Stimulated activated CD4-positive, alpha-beta T cell treated with anti-CD3 and anti-CD28 coated beads, TNF-alpha, amount 100 ng/mL, for 48 hours (primary cell): ENCODE measurements at places on chromosomes 5 and 9.

- no peak for DNase-seq
Observed at GRCh38 chr5:102753889-102754766, 977 bp upstream of the PAM start.

- no peak for DNase-seq
Observed at GRCh38 chr5:31626156-31626555, 12.8 kb upstream of the PDZD2 start.

DNA sequence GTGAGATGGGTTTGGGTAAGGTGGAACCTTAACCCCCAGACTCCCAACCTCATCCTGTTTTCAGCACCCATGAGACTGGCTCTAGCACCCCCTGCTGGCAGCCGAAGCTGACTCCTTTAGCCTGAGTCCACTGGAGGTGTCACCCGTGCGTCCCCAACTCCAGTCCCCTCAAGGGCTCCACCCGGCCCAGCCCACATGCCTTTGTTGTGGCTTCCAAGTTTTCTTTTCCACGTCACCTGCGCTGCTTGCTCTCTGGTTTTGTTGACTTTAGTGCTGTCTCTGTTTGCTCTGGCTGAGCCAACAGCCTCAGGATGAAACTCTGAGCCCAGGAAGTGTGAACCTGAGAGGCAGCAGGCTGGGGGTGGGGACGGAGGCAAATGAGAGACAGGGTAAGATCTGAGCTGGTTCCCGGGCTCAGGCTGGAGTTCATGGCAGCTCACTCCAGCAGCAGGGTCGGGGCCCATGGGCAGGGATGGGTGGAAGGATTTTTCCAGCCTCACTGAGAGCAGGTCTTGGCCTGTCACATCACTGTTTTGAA is 13.2 kb upstream of the AQP7 start:
- DNase-seq, result peak; percentile 91

- DNase-seq, result no peak
Observed at GRCh38 chr5:149779124-149779465, 49.0 kb downstream of the PPARGC1B start.

DNA sequence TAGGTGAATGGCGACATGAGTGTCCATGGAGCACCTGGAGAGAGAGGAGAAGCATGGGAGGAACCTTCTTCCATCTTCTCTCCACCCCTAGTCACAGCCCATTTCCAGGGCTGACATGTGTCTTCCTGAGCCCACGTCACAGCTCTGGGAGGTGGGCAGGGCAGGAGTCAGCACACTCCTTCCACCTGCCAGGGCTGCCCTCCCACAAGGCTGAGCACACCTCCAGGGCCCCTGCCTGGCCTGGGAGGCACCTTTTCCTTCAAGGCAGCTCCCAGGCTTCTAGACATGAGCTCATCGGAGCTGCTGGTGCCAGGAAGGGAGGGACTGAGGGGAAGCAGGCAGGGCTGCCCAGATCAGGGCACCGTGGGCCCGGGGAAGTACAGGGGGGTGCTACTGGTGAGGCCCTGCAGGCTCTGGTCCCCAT is 13.6 kb upstream of the SYNPO start:
- no peak for DNase-seq

DNA sequence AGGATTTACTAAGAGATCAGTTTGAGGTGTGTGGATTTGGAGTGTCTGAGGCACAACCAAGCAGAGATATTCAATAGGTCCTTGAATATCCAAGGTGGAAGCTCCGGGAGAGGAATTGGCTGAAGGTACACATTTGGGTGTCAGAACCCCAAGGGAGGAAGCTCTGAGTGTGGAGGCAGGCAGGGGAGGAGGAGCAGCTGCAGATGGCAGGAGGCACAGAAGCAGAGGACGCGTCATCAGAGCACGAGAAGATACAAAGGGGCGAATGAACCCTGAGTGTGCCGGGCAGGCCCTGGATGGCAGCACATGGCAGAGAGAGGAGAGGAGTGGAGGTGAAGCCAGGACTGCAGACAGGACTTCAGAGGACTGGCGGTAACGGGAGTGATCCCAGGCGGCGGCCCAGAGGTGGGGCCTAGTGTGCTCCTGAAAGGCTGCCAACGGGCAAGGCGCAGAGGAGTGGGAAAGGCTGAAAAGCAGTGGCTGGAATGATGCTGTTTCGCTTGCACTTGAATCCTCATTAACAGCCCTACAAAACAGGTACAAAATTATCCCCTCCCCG is 179.8 kb downstream of the FANCC start:
- no peak for DNase-seq

DNA sequence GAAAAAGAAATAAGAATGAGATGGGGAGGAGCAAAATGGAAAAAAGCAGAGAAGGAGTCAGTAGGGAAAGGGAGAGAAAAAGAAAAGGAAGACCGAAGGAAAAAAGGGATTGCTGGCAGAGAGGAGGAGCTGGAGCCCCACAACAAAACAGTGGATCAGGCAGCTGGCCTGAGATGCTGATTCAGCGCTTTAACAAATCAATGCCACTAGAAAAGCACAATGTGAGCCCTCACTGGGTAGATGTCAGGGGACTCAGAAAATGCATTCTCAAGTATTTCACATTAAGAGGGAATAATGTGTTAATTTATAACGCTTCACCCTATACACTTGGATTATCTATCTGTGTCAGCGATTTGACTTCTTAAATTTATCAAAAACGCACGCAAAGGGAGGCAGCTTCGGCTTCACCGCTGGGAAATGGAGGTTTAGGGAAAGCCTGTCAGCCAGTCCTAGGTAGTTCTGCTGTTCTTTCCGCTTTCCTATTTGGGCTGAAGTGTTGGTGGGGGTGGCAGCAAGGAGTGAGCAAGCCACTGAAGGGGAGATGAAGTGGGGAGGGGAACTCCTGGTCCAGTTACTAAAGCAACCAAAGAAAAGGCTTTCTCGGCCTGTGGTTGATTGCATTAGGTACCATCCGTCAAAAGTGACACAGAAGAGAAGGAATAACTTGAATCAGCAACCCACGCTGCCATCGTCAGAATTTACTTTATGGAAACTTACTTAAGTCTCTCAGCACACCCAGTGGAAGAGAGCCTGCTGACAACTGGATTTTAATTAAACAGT is 161.6 kb downstream of the BNC2 start:
- DNase-seq, result no peak

- no peak for DNase-seq
Observed at GRCh38 chr9:118305331-118305730, 601.1 kb downstream of the TLR4 start.

DNA sequence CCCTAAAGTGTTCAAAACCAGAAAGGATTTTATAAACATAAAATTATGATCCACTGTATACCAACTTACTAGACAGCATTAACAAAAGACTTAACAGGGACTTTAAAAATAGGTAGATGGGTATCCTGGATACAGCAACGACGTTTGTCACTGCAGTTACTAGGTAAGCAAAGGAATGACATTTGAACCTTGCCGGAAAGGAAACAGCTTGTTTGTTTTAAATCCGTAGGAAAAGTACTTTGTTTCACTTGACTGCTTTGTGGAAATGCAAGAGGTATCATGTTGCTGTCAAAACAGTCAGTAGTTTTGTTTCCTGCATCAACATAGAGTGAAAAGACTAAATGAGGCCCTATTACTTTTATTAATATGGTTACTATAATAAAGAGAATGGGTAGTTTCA is 122.9 kb downstream of the CDC42SE2 start:
- no peak for DNase-seq

GRCh38 chr9:111482694-111483438 is 1.3 kb downstream of the ECPAS start:
- peak; percentile 43 for DNase-seq

DNA sequence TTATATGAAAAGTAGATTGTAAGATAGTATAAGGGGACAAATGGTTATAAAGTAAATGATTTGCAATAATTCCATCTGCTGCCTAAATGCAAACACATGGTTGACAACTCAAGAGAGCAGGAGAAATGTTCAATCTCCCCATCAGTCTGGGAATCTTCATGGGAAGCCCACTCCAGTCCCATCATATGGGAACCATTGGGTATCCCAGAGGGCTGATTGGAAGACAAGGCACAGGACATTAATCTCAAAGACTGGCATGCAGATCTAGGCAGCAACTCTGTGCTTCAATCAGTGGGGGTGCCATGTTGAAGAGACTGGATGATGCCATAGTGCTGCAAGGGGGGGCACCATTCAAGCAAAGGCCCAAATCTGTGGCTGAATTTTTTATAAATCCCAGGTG is 193.1 kb upstream of the PDE4D start:
- no peak for DNase-seq

GRCh38 chr5:122126177-122126755 is 3.1 kb upstream of the ZNF474 start:
- DNase-seq, result no peak

GRCh38 chr5:97550164-97550563 is 367.1 kb upstream of the RIOK2 start:
- DNase-seq, result no peak

- no peak for DNase-seq
Observed at GRCh38 chr9:132708769-132709430, 38.6 kb downstream of the GTF3C4 start.

GRCh38 chr5:55657443-55657842 is 54.7 kb downstream of the SLC38A9 start:
- DNase-seq, result no peak

- DNase-seq, result no peak
Observed at GRCh38 chr9:125233678-125234077, 7.5 kb downstream of the HSPA5 start.

DNA sequence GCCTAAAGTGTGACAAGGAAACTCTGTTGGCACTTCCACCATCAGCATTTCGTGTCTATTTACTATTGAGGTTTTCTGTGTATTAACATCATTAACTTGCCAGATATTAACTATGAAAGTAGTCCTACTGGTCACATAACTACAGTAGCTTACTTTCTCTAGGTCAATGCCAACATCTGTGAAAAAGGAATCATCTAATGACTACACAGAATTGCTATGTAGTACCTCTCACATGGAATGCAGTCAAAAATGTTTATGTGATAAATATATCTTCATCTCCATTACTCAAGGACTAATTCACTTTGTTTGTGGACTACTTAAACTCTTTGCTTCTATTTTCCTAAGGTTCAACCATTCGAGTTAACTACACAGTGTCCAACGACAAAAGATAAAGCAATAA is 2.1 kb downstream of the SCAI start:
- DNase-seq, result no peak

GRCh38 chr5:113025596-113025995 is 49.0 kb downstream of the DCP2 start:
- DNase-seq, result no peak
